NCI-H774 (cell line): ENCODE measurements at places on chromosomes 16 and 17.

GRCh38 chr17:17767887-17768418 is 68.8 kb downstream of the SREBF1 start:
- DNase-seq, result no peak

- no peak for DNase-seq
These were observed 171.7 kb downstream of the KATNIP start for GRCh38 chr16:27721531-27722181.

DNA sequence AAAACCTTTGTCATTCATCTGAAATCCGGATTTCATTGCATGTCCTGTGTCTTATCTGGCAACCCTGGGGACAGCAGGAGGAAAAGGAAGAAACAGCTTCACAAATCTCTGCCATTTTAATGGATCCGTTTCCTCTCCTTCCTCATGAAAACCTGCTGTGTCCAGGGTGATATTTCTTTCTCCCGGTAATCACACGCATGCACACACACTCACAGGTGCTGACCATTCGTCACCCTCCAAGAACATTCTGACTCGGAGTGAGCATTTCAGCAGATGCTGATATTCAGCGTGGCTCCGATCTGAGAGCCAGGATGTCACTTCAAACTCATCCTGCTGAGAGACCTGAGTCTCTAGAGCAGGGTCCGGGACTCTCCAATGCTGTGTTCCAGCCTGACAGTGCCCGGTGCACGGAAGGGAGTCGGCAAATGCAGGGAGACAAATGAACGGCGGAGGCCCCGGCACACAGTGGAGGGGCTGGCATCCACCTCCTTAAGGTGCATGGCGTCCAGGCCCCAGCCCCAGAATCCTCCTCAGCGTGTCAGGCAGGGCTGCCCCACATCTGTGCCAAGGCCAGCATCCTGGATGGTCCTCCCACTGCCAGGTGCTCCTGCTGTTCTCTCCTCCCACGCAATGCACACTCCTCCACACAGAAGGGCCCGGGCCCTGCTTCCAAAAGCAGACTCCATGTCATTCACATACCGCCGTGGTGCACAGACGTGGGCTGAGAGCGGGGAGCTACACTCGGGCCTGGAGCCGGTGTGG is 70.7 kb downstream of the RBFOX3 start:
- DNase-seq, result no peak

DNA sequence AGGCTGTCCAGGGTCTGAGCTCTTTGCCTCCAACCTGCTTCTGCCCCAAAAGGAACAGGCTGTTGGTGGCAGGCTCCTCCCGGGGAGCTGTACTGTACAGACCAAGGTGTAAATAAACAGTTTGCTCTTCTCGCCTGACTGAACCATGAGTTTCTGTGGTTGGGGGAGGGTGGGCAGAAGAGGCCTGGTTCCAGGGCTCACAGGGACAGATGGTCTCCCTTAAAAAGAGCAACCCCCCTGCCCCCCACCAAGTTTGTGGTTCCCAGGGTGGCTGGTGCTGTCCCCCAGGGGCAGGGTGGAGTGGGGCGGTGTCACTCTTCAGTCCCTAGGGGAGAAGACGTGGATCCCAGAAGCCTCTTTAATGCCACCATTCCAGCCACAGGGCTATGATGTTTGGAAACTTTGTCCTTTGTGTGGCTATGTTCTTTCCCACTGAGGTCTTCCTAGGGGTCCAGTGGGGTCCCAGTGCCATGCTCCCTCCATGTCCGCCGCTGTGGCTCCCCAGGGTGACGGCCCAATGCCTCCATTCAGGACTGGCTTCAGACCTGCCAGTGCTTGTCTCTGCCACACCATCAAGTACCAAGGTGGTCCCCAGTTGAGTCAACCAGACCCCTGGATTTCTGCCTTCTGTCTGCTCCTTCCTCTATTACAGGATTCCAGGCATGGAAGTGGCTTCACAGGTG is 146.7 kb downstream of the RAB11FIP4 start:
- DNase-seq, result no peak

DNA sequence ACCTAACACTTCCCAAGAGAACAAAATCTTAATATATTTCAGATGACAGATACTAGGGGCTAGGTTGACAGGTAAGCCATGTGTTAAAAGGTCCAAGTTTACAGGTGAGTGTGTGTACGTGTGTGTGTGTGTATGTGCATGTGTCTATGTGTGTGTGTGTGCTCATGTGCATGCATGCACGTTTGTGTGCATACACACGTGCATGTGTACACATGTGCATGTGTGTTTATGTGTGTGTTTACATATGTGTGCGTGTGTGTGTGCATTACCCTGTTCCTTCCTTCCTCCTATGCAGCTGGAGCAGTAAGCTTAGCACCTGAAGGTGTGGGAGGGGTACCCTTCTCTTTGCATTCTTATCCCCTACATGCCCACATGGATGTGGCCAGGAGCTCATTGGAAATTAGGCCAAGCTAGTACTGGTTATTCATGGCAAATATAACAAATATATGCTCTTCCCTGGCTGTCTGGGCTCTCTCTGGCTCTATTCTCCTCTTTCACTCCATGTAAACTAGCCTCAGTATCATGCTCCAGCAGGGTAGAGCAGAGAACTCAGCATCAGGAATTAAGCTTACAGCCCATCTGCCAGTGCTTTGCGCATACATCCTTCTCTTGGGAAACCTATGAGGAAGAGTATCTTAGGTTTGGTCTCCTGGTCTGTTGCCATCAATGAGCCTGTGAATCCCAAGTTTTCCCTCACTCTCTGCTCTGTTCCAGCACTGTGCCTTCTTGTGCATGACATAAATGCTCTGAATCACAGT is 258.0 kb upstream of the MYOCD start:
- no peak for DNase-seq

DNA sequence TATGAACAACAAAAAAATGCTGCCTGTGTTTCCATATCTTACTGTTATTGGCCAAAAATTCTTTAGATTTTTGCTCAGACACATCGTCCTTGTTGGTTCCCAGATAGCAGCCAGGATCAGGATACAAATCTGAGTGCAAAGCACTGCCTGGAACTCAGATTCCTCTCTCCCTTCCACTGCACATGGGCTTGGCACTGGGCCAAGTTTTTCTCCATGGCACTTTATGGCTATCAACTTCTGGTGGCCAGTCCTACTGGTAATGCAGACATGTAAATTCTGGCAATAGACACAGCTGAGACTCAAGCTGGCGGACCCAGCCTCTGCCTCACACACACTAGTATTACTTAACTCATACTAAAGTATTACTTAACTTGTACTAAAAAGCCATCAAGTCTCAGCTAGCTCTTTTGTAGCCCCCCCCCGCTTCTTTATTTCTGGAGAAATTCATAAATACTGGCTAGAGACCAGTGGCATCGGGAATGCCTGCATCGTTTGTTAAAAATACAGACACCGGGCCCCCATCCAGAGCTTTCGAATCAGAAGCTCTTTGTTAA is 181.2 kb upstream of the COX10 start:
- DNase-seq, result no peak

DNA sequence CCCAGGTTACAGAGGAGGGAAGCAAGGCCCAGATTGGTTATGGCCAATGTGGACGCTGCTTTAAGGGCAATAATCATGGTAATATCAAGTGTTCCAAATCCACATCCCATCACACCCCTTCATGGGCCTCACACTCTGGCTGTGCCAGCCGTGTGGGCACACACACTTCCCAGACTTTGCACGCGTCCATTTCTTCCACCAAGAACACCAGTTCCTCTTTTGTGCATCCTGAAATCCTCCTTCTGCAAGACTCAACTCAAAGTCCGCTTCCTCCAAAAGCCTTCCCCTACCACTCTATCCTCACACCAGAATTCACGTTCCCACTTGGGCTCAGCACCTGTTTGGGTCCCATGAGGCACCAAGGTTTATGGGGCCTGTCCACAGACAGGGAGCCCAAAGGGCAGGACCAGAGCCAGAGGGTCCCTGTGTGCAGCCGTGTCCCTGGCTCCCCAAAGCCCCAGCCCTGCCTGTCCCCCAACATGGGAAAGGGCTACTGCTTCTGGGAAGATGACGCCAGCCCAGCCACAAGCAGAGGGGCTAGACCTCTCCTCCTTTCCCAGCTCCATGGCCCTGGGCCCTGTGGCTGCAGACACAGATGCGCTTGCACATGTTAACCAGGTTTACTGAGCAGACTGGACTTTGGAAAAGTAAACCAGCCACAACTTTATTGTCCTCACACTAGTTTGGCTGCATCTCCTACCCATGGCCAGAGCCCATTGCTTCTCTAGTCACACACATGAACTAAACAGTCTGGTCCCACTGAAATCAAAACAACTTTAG is 20.3 kb downstream of the SPNS3 start:
- DNase-seq, result no peak

GRCh38 chr17:50206604-50207293 is 5.3 kb upstream of the COL1A1 start:
- no peak for DNase-seq

DNA sequence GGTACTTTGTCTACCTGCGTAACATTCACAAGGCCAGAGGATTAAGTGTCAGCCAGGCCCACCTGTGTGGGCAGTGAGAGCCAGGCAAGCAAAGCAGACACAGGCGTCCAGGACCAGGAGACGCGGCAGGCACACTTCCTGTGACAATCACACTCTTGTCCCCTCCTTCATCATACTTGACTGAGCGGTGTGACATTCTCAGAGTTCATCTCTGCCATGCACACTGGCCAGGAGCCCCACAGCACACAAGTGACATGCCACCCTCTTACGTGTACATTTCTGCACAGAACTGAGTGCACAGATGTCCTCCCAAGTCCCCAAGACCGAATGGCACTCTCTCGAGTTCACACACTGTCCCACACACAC is 8.7 kb downstream of the PPP1R9B start:
- DNase-seq, result no peak

GRCh38 chr17:76672270-76672851 is 28.8 kb upstream of the ST6GALNAC1 start:
- no peak for DNase-seq

DNA sequence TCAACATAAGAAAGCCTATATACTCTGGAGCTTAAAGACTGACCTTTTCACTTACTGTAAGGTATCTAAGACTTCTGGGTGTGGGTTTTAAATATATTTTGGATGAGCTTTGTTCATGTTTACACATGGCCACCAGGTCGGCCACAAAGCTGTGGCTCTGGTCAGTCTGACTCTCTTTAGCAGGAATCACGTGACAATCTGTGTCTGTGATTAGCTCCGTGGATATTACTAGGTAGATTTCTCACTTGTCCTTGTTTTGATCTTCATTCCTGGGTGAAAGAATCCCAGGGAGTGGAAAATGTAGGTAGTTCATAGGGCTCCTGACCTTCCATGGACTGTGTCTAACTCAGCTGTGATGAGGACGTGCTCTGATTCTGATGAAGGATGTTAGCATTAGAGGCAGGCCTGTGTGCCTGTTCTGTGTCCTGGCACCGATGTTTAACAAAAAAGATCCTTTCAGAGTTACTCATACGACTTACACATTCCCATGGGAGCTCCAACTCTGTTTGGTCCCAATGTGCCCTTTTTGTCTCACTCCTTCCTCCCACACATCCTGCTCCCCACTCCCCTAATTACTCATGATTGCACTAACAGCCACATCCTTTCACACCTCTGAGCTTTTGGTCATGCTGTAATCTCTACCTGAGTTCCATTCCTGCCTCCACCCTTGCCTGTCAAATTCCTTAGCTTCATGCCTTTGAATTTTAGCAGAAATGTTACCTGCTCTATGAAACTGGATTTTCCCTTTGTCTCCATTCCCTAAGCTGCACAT is 425.1 kb downstream of the MAF start:
- no peak for DNase-seq

- DNase-seq, result no peak
These were observed 21.7 kb downstream of the ACSF3 start for GRCh38 chr16:89115216-89115861.

GRCh38 chr17:67931227-67931626 is 65.0 kb downstream of the C17orf58 start:
- no peak for DNase-seq

DNA sequence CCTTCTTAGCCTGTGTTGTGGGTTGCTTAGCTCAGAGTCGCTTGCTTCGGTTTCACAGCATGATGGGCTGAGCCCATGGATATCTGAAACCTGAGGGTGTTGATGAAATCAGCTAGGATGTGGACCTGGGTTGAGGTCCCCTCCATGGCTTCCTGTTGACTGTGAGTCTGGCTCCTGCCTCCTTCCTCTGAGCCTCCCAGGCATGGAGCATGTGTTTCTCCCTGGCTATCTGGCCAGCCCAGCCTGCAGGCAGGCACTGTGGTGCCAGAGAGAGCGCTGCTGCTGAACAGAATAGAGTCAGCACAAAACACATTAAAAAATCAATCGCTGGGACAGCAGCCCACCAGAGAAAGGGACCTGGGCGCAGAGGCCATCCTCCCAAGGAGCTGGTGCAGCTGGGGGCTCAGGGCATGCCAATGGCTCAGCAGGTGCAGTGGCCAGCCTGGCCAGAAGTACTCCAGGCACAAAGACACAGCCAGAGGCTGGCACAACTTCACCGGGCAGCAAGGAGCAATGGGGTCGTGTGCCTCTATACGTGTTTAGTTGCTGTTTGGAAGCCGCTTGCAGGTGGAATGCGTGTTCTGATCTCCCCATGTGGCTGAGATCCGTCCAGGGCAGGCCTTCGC is 28.3 kb upstream of the GPRC5C start:
- DNase-seq, result no peak

GRCh38 chr17:33403194-33403593 is 110.1 kb upstream of the ASIC2 start:
- DNase-seq, result no peak

DNA sequence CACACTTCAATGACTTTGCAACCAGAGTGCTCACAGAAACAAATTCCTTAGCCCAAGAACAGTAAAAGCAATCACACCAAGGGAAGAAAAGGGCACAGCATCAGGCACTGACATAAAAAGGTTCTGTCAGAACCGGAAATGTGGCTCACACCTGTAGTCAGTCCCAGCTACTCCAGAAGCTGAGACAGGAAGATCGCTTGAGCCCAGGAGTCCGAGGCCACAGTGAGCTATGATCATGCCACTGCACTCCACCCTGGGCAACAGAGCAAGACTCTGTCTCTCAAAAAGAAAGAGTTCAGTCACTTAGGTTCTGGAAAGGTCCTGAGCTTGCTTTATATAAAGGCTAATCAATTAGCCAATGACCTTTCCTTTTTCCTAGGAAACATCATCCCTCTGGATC is 22.7 kb downstream of the YWHAE start:
- no peak for DNase-seq

DNA sequence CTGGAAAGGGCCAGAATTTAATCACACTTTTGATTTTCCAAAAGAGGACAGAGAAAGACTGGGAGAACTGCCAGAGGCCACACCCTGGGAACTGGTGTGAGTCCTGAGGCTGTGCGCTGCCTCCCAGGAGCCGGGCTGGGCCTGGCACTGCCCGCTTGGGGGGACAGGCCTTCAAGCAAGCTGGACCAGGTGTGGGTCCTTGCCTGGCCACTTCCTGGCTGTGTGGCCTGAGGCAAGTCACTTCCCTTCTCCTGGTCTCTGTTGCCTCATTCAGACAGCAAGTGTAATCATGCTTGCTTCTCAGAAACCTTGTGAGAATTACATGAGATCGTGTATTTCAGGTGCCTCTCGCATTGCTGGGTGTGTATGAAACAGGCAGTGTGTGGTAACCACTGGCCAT is 143.0 kb downstream of the SNX29 start:
- DNase-seq, result no peak

DNA sequence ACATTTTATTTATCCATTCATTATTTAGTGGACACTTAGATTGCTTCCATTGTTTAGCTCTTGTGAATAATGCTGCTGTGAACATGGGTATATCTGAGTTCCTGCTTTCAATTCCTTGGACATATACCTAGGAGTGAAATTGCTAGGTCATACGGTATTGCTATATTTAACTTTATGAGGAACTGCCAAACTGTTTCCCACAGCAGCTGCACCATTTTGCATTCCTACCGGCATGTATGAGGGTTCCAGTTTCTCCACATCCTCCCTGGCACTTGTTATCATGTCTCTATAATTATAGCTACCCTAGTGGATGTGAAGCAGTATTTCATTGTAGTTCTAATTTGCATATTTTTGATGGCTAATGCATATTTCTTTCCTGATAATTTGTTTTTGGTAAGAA is 23.7 kb upstream of the DRG2 start:
- no peak for DNase-seq
